Smooth muscle cell of bladder (primary cell): ENCODE measurements at places on chromosomes 12 and 14. TPM values are rescaled to one million over a fixed set of nuclear protein-coding genes. Genes with fewer than 3 reads are reported as not detected.

SYCP3 gene
- 0.14 and 0.46 TPM in 2 replicates for total RNA-seq

SAMD4A gene
- 17.2 and 19.0 TPM in 2 replicates for total RNA-seq

HOXC6 gene
- 0.18 and 0.28 TPM in 2 replicates for total RNA-seq

ENDOU gene
- total RNA-seq: not detected in 2 replicates

SLC17A8 gene
- not detected in 2 replicates for total RNA-seq

NYNRIN gene
- 6.4 and 10.2 TPM in 2 replicates for total RNA-seq

KLHL42 gene
- total RNA-seq: 25.2 and 29.1 TPM in 2 replicates

SMCO2 gene
- total RNA-seq: 0.14 TPM in 1 of 2 replicates, not detected in the other

TCL1B gene
- total RNA-seq: not detected in 2 replicates

SLC38A6 gene
- total RNA-seq: 58.6 and 108 TPM in 2 replicates

LPAR5 gene
- total RNA-seq: not detected in 2 replicates

VRTN gene
- total RNA-seq: not detected in 2 replicates
